ENCODE measurements at places on chromosomes 7 and 10. TPM values are rescaled to one million over a fixed set of nuclear protein-coding genes. Genes with fewer than 3 reads are reported as not detected.

The ARHGEF35 gene
- polyA plus RNA-seq = 22.5 TPM

The ZNF425 gene
- polyA plus RNA-seq = 7.3 TPM

The PIK3AP1 gene
- polyA plus RNA-seq = 4.8 TPM

The EPHB6 gene
- polyA plus RNA-seq = 19.0 TPM

The FZD8 gene
- 13.1 TPM for polyA plus RNA-seq

The IFIT1B gene
- polyA plus RNA-seq = 1.6 TPM

The RAB19 gene
- not detected for polyA plus RNA-seq

The CLDN4 gene
- polyA plus RNA-seq = 111 TPM

GRCh38 chr7:112511451-112512202 lies 30.8 kb downstream of the LSMEM1 start:
- no peak for DNase-seq

GRCh38 chr7:138091032-138091431 lies 14.8 kb downstream of the AKR1D1 start:
- DNase-seq = no peak

DNA sequence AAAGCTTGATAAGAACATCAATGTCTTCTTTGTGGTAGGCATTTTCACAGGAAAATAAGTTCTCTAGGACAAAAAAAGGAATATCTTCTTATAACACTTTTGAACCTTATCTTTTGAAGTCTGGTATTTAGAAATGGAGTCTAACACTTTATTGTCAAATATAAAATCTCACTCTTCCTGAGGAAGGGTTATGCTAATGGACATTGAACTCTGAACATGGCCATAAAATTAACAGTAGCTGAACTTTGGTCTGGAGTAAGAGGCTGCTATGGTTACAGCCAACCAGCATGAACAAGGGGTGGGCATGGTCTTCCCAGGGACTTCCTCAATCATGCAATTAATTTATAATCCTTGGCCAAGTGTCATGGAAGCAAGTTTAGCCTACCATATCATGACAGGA lies at the start of gene CLRN3:
CLRN3 (minus strand) TSS at position 199 of the 400 bp plus-strand sequence; CDS start at position 42, 157 bp downstream.
- DNase-seq = no peak

DNA sequence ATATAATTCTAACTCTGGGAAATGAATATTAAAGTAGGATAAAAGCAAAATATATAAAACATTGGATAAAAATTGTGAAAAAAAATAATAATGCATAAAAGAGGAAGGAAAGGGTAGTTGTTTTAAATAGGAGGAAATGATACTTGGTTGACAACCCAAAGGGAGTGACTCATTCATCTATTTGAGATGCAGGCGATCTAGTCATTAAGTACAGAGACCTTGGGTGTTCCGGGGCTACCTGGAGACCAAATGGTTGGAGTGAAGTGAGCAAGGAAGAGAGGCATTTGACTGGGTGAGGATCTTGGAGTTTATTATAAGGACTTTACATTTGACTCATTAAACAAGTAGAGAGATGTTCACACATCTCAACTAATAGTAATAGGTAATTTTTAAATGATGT lies 111.0 kb downstream of the LRRTM3 start:
- DNase-seq = no peak

DNA sequence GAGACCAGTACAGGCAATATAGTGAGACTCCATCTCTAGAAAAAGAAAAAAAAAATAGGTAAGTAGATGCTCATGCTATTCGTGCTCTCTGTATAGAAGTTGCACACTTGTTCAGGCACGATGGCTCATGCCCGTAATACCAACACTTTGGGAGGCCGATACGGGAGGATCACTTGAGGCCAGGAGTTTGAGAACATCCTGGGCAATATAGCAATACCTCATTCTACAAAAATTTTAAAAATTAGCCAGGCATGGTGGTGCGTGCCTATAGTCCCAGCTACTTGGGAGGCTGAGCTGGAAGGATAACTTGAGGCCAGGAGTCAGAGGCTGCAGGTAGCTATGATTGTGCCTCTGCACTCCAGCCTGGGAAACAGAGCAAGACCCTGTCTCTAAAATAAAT lies 17.2 kb upstream of the NPTX2 start:
- no peak for DNase-seq

- no peak for DNase-seq
These were observed 107.0 kb downstream of the XRCC2 start for GRCh38 chr7:152568972-152569371.

GRCh38 chr7:87318741-87319140 lies 26.7 kb upstream of the CROT start:
- no peak for DNase-seq

DNA sequence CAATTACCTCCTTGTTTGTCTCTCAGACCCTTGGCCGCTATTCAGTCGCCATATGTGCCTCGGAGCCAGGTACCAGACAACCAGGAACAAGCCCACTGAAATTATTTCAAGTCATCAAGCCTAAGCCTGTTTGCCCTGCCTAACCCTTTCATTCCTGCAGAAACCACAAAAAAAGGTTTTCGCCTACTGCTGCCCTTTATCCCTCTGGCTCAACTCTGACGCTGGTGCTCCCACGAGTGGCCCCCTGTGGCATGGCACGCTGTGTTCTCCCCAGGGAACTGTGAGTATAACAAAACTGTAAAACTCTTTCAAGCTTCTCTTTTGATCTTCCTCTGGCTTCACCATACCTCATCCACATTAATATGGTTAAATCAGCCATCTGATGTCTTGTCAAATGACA lies 215.7 kb upstream of the CDC14C start:
- no peak for DNase-seq

DNA sequence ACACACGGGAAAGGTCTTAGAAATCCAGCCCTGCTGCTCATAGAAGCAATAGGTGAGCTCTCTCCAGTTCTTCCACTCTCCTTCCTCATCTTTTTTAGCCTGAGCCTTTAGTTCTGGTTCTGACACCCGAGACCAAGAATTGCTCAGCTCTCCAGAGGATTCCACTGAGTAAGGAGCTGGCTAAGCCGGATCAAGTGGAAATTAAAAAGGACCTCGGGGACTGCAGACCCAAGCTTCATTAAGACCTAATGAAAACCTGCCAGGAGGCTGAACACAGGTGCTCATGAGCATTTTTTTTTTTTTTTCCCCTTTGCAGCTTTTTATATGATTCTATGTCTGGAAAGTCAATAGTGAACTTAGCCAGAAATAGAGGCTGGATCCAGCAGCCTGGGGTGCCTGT lies 1176.0 kb upstream of the AUTS2 start:
- no peak for DNase-seq

GRCh38 chr7:71354716-71355115 lies 222.8 kb downstream of the GALNT17 start:
- no peak for DNase-seq
